Bone marrow (tissue), 2 donors: ENCODE measurements at places on chromosomes 16 and 17.

DNA sequence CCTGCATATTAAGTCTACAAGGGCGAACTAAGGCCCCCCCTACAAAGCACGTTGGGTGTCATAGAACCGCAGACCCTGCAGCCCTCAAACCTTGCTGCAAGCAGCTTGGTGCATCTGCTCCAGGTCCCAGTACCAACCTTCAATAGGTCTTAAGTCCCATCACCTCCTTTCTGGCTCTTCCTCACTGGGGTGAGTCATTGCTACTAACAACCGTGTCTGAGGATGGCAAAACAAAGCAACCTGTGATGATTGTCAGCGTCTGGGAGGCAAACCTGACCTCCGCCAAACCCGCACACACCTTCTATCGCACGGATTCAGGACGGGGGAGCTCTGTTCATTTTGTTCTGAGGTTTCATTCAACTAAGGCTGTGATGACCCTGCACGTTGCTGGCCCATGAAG is 138.9 kb downstream of the SLC39A11 start:
- no peak for DNase-seq

DNA sequence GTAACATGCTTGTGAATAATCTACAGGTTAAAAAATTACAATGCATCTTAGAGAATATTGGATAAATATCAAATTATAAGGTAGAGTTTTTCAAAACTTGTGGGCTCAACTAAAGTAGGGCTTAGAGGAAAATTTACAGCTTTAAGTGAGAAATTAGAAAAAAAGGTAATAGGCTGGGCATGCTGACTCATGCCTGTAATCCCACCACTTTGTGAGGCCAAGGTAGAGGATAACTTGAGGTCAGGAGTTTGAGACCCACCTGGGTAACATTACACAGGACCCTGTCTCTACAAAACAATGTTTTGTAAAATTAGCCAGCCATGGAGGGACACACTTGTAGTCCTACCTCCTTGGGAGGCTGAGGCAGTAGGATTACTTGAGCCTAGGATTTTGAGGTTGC is 4.5 kb downstream of the ATF7IP2 start:
- DNase-seq, result no peak

- no peak for DNase-seq
These were observed 3.3 kb downstream of the DDX5 start for GRCh38 chr17:64502809-64503208.

DNA sequence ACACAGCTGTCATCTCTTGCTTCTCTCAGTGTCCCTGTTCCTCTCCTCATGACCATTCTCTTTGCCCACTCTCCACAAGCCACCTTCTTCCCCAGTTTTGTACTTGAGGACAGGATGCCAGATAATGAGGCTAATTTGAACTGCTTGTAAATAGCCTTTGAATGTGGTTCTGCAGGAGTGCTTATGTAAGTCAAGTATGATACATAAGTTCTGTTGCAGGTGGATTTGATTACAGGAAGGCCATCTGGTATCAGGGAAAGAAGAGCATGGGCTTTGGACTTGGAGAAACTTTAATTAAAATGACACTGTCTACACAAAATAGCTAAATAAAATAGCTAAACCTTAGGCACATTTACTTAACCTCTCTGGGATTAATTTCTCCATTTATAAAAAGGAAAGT is 120.2 kb upstream of the HLF start:
- no peak for DNase-seq

- peak; percentile 32 for DNase-seq
These were observed 546 bp upstream of the PSMD7 start for GRCh38 chr16:74296104-74296431.

- DNase-seq, result no peak
These were observed 2.9 kb downstream of the NKD1 start for GRCh38 chr16:50550866-50551641.

GRCh38 chr17:17313350-17313991 is 10.3 kb downstream of the NT5M start:
- peak; percentile 7 for DNase-seq

GRCh38 chr16:86037999-86038925 is 139.3 kb downstream of the IRF8 start:
- no peak for DNase-seq

DNA sequence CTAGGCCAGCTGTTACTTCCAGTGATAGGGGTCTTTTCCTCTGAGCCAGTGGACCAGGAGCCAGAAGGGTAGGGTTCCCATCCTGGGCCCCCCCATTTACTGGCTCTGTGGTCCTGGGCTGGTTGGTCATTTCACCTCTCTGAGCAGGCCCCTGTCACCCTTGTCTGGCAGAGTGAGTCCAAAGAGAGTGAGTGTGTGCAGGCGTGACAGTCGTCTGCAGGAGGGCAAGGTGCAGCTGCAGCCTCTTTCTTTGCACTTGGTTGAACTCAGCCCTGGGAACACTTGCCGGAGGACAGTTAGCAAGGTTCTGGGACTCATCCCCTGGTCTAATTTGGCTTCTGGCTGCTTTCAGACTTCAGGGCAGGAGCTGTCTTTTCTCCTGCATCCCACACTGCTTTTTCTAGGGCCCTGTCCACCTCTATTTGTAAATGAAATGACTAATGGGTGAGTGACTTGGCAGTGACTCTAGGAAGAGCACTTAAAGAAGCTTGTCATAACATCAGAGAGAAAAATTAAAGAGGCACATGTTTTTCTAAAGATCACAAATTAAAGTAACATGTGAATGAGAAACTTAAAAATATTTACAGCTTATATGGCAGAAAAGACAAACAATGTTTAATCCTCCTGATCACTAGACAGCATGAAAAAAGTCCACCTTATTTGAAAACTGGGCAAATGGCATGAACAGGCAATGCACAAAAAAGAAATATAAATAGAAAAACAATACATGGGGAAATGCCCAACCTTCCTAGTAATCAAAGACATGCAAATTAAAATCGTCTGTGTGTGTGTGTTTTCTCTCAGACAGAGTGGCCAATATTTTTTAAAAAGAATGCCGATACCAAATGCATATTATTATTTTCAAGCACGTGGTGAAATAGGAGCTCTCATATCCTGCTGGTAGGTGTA is 137.5 kb downstream of the NTN1 start:
- no peak for DNase-seq

DNA sequence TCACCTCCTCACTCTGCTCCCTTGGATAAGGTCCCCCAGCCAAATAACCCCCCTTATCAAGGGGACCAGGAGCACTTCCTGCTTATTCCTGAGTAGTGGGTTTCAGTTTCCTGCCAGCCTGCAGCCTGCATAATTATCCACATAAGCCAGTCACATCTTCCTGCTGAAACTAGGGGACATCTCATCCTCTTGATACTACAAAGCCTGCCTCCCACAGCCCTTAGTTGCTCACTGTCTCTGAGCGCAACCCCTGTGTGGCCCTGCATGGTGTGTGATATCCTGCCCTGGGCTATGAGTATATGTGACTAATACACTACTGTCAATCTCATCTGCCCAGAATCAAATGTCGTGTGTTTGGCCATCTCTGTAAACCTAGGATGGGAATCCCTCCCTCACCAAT is 8.0 kb upstream of the XYLT2 start:
- no peak for DNase-seq

DNA sequence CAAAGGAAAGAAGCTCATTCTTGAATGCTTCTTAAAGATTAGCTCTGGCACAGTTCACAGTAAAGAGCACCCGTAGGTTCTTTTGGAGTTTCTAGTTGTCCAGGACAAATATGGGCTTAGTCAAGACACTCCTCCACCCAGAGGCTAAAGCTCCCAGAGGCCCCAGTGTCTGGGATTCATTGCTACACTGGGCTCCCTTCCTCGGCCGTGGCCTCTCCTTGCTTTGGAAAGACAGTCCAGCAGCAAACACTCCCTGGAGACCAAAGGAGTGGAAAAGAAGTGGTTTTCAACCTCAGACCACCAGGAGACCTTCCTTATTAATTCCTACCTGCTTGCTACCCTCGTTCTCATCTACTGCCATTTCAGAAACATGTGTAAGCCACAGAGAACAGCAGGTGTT is 17.1 kb downstream of the PHB1 start:
- DNase-seq, result no peak

DNA sequence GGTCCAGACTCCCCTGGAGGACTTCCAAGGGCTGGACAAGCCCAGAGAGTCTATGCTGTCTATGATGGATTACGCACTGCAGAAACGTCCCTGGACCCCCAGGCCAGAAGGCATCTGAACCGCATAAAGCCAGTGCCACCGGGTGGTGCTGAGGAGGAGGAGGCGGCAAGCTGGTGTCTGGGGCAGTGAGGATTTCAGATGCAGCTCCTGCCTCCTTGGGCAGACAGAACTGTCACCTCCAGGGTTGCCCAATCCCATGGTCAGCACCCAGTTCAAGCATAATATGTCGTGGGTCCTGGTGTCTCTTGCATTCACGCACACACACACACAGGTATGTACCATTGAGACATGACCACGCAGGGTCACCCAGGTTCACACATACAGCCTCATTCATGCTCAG is 25.6 kb downstream of the RAP1GAP2 start:
- DNase-seq, result no peak

GRCh38 chr16:66131895-66132294 is 234.6 kb upstream of the CDH5 start:
- no peak for DNase-seq

DNA sequence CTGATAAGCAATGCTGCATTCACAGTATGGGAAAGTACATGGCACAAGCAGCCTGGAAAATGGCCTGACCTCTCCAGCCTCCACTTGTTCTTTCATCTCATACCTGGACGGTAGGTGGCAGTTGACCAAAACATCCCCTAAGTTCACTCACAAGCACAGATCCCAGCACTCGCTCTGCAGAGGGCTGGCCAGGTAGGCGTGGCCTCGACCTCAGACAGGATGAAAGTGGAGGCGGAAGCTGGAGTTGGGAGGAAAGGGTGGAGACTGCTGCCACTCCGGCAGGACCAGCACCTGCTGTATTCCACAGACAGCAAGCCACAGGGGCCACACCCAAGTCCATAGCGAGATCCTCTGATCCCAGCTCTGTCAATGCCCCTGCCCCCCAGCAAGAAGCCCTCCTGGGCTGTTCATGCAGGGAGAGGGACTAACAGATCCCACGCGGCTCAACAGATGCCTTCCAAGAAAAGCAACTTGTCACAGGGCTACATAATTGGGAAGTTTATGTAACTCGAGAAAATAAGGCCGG is 31.3 kb downstream of the ZCCHC14 start:
- DNase-seq, result no peak

GRCh38 chr17:77317091-77317750 is 176.5 kb downstream of the SEC14L1 start:
- no peak for DNase-seq

GRCh38 chr17:55274355-55275255 is 9.8 kb downstream of the HLF start:
- no peak for DNase-seq

DNA sequence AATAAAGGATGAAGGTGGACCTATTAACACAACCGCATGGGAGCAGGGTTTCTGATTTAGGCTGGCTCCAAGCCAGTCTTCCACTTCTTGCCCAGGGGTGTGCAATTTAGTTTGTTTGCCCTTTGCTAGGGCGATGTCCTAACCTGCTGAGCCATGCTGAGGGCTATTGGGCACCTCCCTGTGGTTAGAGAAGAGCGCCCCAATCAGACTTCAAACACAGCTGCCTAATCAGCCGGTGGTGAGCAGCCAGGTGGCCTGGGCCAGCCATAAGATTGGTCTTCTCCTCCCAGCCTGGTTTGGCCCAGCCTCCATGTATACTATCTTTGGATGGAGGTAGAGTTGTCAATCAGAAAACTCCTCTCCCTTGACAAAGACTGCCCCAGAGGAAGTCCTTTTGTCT is 15.7 kb downstream of the TMEM94 start:
- DNase-seq, result no peak

DNA sequence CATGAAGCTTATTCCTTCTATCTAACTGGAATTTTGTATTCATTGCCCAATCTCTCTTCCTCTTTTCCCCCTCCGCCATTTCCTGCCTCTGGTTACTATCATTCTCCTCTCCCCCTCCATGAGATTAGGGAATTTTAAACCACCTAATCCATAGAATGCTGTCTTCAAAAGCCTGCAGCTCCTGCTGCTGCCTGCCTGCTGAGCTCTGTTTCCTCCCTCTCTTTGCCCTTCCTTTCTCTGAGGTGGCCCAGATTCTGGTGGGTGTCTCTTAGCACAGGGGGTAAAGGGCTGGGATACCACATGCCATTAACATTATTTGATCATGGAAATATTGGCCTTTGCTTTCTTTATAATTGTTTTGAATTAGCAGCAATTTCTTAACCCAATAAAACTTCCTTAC is 241.6 kb downstream of the CNTNAP4 start:
- DNase-seq, result no peak

GRCh38 chr16:8721336-8722024 is 47.1 kb downstream of the ABAT start:
- DNase-seq, result no peak

DNA sequence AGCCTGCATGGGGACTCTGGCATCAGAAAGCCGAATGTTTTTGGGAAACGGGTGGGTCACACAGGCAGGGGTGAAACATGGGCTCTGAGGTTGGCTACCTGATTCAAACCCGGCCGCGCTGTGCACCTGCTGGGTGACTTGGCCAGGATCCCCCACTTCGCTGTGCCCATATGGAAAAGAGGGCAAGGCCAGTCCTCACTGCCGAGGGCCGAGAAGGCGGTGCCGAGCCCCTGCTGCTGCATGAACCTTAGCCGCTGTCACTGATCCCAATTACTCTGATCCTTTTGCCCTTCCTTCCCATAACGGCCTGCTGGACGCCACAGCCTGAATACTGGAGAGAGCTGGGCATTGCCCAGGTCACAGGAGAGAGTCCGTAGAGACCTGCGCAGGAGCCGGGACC is 17.7 kb downstream of the KDM8 start:
- no peak for DNase-seq

GRCh38 chr17:61291451-61292285 is 108.0 kb upstream of the TBX2 start:
- DNase-seq, result no peak

- no peak for DNase-seq
These were observed 8.9 kb downstream of the HOXB4 start for GRCh38 chr17:48569240-48569582.

- peak; percentile 16 for DNase-seq
These were observed 1.6 kb upstream of the LDAF1 start for GRCh38 chr16:21156767-21157467.

DNA sequence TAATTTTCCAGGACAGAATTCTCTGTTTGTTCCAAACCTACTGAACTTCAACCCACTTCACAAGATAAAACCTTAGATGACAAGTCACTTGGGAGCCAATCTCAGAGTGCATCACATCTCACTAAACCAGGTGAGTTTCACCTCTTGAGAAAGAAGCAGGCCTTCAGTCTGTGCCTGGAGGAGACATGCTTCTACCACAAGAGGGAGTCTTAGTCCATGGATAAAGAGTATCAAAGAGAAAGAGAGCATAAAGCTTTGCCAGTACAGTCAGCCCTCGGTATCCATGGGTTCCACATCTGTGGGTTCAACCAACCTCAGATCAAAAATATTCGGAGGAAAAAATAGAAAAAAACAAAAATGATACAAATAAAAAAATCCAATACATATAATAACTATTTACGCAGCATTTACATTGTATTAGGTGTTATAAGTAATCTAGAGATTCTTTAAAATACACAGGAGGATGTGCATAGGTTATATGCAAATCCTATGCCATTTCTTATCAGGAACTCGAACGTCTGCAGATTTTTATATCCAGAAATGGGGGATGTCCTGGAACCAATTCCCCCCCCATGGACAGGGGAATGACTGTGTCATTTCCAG is 37.7 kb downstream of the DUSP14 start:
- DNase-seq, result no peak

- DNase-seq, result peak; percentile 36
These were observed 2.0 kb downstream of the P2RX1 start for GRCh38 chr17:3914312-3914670.

- DNase-seq, result no peak
These were observed 663 bp downstream of the SSTR5 start for GRCh38 chr16:1073262-1073558.

- DNase-seq, result no peak
These were observed 2.2 kb upstream of the CHD3 start for GRCh38 chr17:7886227-7887037.

GRCh38 chr17:81043725-81044427 is 8.9 kb downstream of the BAIAP2 start:
- no peak for DNase-seq
